HAP-1 (cell line): ENCODE measurements at places on chromosomes 3 and 15.

GRCh38 chr3:110793611-110794010 is 278.0 kb upstream of the NECTIN3 start:
- DNase-seq, result no peak

GRCh38 chr3:174356596-174356995 is 502.5 kb upstream of the NAALADL2 start:
- DNase-seq, result no peak

DNA sequence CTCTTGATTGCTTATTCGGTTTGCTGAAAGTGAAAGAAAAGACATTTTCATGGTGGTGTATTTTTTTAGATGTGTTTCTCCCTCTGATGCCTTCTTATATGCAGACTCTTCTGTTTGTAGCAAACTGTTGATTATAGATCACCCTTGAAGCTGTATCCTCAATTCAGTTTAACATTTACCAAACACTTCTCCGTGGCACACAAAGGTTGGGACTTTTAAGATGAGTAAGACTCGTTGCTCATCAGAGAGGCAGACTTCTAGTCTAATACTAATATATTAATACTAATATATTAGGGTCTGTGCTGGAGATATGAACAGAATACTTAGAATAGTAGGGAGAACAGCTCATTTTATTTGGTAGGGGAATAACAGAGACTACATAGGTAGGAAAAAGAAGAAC is 32.8 kb downstream of the RASA2 start:
- DNase-seq, result no peak

DNA sequence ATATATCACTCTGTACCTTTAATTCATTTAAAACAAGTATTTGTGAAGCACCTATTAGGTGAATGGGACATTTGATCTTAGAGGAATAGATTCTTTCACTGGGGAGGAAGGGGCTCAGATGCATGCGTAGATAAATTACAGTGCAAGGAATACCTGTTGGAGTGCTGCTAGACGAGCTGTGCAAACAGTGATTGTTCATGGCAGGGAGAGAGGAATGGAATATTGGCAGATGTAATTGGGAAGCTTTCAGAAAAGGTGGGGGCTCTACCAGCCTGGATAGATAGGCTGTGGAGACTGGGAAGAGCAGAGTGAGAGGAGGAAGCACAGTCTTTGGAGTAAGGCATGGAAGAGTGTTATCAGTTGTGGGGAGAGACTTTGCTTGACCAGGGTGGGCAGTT is 116.8 kb downstream of the AKAP13 start:
- DNase-seq, result no peak

- peak; percentile 49 for DNase-seq
These were observed 73.6 kb downstream of the OXSM start for GRCh38 chr3:25863416-25863959.

DNA sequence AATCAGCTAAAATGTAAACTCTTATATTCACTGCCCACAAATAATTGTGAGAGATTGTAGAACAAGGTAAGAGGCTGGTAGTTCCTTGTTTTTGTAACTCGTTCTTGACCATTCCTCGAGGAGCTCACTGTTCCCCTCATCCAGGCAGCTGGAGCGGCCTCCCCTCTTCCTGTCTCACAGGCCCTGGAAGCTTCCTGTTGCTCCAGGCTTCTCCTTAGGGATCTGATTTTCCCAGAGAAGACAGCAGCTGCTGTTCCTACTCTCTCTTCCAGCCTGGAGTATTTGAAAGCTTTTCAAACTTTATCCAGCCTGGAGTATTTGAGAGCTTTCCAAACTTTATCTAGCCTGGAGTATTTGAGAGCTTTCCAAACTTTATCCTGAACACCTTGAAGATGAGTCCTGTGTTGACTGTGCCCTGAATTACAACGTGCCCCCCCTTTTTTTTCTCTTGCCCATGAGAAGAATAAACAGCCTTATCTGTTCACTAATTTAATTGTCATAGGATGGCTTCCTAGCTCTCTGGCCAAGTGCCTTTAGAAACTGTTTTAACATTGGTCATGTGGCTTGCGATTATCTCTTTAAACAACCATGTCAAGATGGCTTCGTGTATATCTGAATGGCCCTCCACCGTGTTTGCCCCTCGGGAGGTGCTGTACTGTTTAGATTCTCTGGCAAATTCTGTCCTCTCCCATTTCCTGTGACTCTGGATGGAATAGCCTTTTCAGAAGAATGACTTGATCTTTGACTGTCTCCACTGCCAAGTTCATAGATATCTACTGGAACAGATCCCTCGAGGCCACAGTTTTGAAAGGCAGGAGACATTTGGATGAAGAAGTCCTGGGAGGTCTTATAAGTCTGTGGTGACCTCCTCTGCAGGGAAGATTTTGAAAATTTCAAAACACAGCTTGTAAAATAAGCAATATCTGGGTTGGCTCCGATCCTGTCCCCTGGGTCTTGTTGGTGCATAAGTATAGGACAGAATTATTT is 4.8 kb downstream of the ADAMTSL3 start:
- DNase-seq, result no peak

GRCh38 chr15:51493892-51494291 is 128.7 kb downstream of the DMXL2 start:
- DNase-seq, result no peak

GRCh38 chr15:69860321-69860720 is 237.4 kb downstream of the TLE3 start:
- no peak for DNase-seq

- DNase-seq, result no peak
These were observed 518.7 kb upstream of the TBL1XR1 start for GRCh38 chr3:177715980-177716379.

- no peak for DNase-seq
These were observed 113.2 kb downstream of the RFTN1 start for GRCh38 chr3:16400106-16400931.

DNA sequence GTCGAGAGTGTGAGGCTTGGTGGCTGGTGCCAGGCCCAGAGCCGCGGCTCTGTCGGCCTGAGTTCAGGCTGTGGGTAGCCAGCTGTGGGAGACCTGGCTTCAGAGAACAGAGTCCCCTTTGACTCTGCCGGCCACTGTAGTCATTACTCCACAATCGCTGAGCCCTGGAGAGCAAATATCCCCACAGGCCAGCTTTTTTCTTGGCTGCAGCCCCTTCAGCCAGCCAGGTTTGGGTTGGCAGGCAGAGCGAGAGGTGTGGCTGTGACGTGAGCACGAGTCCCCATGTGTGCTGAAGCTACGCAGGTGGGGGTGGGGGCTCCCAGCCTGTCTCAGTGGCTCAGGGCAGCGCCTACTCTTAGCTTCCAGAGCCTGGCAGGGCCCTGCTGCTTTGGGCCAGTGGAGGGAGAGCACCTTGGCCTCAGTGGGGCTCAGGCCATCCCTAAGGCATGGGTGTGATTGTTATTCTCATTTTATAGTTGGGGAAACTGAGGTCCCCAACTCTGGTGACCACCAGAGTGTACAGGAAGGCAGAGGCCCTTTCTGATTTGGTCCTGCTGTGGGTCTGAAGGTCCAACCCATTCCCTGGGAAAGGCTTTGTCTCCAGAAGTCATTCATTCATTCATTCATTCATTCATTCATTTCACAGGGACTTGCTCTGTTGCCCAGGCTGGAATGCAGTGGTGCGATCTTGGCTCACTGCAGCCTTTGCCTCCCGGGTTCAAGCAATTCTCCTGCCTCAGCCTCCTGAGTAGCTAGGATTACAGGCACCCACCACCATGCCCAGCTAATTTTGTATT is 45.7 kb upstream of the LCTL start:
- DNase-seq, result no peak

- DNase-seq, result no peak
These were observed 1194.6 kb downstream of the ZPLD1 start for GRCh38 chr3:103629391-103629790.

DNA sequence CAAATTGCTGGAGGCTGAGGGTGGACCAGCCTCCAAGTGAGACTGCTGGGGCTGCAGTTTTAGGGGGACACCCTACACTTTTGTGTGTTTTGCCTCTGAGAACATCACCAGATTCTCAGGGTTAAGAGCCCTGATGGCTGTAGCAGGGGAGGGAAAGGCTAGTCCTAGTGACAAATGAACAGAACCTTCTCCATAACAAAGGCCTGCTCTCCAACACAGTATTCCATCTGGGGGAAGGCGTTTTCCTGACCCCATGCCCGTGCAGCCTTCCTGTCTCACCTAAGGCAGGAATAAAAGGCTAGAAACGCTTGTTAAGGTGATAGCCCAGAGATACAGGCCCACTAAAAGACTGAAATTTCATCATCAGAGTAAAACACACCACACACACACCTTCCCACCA is 50.2 kb upstream of the NSMCE3 start:
- no peak for DNase-seq

DNA sequence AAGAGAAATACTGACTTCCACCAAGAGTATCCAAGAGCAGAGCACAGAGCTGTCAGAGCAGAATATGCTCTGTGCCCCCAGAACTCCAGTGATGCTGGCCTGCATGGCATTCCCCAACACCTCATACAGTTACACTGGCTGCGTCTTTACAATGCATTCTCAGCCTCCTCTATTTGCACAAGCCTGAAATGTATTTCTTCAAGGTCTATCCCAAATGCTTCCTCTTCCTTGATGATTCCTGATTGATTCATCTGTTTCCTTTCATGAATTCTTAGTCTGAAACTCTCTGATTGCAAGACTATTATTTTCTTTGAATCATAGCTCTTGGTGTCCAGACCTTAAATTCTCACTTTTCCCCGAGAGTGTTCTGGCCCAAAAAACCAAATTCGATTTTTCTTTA is 664.7 kb downstream of the MECOM start:
- no peak for DNase-seq

DNA sequence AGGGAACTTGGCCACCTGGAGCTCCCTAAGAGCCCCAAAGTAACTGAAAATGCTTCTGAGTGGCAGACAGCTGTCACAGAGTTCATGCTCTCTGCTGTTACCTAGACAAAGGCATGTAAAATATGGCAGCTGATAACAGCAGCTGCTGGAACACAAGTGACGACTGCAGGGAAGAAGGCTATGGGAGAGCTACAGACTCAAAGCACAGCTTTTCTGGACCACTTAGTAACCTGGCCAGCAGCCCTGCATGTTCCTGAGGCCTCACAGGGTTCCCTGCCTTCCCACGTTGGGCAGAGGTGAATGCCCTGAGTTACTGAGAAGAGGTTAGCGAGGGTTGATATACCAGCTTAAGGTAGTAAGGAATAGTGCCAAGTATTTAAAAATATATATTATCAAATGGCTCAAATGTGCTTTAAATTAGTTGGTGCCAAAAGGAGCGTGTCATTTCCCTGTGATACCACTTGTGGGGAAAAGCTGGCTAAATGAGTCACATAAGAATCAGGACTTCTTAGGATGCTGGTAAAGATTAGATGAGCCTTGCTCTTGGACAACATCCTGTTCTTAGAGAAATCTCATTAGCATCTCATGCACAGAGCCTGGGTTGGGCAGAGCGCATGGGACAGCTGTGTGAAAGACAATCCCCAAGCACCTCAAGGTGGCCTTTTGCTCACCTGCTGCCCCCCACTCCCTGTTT is 76.4 kb upstream of the SCN5A start:
- DNase-seq, result no peak

- peak; percentile 9 for DNase-seq
These were observed 278.3 kb downstream of the CHL1 start for GRCh38 chr3:474828-475227.

DNA sequence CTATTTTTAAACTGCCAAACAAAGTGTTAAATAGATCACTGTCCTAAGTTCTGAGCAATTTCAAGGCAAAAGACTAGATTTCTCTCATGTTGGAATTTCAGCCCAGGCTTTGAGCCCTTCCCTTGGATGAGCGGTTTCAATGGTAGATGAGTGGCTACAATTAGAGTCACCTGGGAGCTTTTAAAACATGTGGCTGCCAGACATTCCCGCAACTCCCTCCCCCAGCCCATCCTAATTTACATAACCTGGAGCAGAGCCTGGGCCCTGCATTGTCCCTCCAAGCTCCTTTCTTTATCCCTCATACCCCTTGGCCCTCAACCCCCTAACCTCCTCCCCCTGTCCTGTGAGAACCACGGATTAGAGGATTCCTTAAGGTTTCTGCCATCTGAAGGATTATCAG is 357.5 kb upstream of the UMPS start:
- DNase-seq, result no peak

DNA sequence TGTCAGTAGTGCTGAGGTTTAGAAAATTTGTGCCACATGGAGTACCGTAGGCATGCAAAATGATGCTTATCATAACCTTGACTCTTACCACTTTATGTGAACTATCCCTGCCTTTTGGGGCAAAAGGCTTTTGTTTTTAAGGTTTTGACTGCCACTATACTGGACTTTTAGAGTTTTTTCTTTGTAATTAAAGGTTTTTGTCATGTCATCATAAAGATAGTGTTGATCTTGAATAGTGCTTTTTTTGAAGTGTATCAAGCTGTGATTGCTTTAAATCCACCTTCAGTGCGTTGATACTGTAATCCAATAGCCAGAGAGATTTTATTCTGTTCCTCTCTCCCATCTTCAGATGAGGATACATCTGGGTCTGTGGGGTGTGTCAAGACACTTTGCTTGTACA is 172.9 kb downstream of the ITPR1 start:
- no peak for DNase-seq

DNA sequence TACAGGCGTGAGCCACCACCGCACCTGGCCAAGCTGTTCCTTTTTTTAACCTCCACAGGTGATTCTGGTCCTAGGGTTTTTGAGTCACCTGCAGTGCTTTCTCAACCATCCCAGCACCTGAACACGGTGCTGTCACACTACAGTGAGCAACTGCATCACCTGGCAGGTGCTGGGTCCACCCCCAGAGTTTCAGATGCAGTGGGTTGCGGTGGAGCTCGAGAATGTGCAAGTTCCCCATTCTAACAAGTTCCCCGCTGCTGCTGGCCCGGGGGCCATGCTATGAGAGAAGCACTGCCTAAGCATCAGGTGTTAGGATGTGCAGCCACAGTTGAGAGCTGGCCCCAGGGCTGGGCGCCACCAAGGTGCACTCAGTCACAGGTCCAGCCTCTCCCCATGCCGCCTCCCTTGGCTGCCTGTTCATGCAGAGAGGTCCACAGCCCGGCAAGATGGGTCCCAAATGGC is 18.0 kb downstream of the ISG20 start:
- no peak for DNase-seq

GRCh38 chr3:57681691-57682090 is 11.2 kb downstream of the DENND6A start:
- DNase-seq, result no peak

- DNase-seq, result peak; percentile 94
These were observed at the start of gene RCCD1 for GRCh38 chr15:90954712-90955623. RCCD1 (plus strand) TSS chr15:90954884; CDS start chr15:90956735, 1,851 bp downstream.

- DNase-seq, result no peak
These were observed 655 bp upstream of the TMOD3 start for GRCh38 chr15:51828621-51829375.

- no peak for DNase-seq
These were observed 166.9 kb upstream of the UMPS start for GRCh38 chr3:124563376-124563775.

GRCh38 chr3:52213901-52214300 is 11.5 kb downstream of the TLR9 start:
- DNase-seq, result no peak

DNA sequence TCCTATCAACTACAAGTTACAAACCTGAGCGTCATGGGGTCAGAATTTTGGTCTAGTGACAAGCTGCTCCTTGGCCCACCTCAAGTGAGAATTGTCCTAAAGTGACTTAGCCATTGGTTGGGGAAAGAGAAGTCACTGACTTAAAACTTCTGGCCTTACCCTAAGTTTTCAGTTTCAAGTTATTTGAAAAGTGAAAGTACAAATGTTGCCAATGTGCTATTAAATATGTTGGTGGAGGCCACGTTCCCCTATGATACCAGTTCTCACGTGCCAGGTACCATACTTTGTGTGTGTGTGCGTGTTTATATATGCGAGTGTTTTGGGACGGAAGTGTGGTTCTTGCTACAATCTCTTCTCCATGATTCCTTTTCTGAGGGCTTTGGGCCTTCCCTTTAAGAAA is 22.6 kb upstream of the RASGRP1 start:
- no peak for DNase-seq

GRCh38 chr3:176755552-176755951 is 441.7 kb downstream of the TBL1XR1 start:
- no peak for DNase-seq

GRCh38 chr3:88918841-88919240 is 188.6 kb upstream of the EPHA3 start:
- DNase-seq, result no peak
